Natural killer cell treated with Interleukin-12 subunit alpha and Interleukin-12 subunit beta and Interleukin-15 and Interleukin-18, amount 100 ng/mL, for 72 hours (primary cell): ENCODE measurements at places on chromosomes 16 and 17. TPM values are rescaled to one million over a fixed set of nuclear protein-coding genes. Genes with fewer than 3 reads are reported as not detected.

GRCh38 chr17:67082107-67082506 lies 37.8 kb downstream of the CACNG1 start:
- DNase-seq = no peak

GRCh38 chr17:78613416-78613815 lies 36.2 kb upstream of the DNAH17 start:
- no peak for DNase-seq

RASD1 gene
- 3.3 TPM for total RNA-seq

DNA sequence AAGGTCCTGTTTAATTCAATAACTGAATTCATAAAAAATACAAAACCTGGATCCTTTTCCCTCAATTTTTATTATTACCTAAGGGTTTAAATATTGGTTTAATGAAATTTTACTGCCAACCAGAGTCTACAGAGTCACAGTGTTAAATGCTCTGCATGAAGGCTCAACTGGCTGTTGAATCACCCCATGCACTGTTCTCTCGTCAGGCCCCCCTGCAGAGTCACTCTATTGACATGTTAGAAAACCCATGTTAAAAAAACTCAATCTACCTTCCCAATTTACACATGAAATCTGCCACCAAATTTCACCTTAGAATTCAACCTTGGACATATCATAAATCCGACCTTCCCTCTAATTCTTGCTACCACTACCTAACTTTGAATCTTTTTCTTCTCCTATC lies 43.3 kb upstream of the ULK2 start:
- DNase-seq = no peak

DNA sequence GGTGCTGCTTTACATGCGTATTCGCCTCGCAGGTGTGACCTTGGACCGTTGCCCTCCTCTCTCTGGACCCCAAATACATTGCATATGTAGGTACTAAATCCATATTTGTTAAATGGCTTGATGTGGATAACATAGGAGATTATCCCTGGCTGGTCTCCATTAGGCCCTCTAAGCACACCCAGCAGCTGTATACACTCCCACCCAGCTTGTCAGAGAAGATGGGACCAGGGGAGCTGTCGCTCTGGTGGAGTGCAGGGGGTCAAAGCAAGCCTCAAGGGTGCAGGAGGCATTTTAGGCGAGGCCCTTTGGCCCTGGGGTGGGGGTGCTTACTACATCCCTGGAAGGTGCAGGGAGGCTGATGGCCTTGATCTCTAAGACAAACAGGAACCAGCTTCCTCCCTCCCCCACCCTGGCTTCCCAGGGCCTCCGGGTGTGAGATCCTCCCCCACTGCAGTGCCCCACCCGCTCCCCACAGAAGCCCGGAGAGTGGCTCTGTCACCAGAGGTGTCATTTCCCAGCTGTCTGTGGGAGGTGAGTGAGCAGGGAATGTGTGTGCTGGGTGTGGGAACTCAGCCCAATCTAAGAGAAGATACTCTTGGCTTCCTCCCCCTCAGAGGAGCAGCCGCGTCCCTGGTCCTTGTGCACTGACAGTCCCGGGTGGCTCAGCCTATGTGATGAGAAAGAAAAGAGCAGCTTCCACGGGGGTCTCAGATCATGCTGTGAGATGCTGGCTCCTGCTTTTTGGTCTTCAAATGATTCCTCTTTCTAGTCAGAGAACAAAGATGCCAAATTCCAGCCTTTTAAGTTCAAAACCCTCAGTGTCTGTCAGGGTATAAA lies 1.4 kb upstream of the VAMP2 start:
- peak; percentile 88 for DNase-seq

DNA sequence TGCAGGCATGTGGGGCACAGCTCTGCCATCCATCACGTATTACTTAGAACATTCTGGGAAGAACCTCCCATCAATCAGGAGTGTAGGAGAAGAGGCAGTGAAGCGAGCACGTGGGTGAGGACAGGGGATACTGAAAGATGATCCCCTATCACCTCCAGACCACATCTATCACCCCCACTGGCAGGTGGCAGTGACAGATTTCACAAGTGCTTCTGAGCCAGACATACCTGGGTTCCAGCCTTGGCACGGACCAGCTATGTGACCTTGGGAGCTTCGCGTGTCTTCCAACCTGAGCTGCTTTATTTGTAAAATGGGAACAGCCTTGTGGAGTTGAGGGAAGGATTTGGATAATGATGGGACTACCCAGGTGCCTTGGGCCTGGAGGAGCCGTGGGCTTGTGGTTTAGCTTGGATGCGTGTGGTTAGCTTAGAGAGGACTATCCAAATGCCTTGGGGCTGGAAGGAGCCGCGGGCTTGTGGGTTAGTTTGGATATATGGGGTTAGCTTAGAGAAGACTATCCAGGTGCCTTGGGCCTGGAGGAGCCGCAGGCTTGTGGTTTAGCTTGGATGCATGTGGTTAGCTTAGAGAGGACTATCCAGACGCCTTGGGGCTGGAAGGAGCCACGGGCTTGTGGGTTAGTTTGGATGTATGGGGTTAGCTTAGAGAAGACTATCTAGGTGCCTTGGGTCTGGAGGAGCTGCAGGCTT lies 206.4 kb downstream of the ENGASE start:
- DNase-seq = no peak
